ENCODE measurements at places on chromosomes 13 and 19.

GRCh38 chr13:24613755-24614154 lies 66.5 kb upstream of the ATP12A start:
- no peak for DNase-seq

- DNase-seq, result no peak
Measured at GRCh38 chr13:26998292-26998691, 173.3 kb downstream of the USP12 start.

- no peak for DNase-seq
Measured at GRCh38 chr13:30869491-30869890, 36.6 kb upstream of the MEDAG start.

GRCh38 chr19:42197375-42197817 lies 20.1 kb downstream of the DEDD2 start:
- no peak for DNase-seq

GRCh38 chr13:40233731-40234195 lies 432.7 kb downstream of the FOXO1 start:
- no peak for DNase-seq

DNA sequence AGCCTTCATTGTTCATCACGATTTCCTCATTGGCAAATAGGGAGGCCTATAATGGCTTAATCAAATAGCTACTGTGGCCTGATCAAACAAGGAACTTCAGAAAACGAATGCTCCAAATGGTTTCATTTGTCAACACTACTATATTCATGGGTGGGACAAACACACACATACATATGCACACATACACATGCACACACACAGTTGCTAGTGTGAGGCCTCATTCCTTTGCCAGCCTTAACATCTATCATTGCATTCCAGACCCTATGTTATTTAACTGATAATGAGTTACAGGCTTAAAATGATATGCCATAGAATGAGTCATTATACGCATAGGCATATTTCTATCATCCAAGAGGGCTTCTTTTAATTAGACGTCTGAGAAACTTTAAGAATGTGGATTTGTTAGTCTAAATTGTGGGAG lies 140.2 kb downstream of the KLF5 start:
- no peak for DNase-seq

- DNase-seq, result no peak
Measured at GRCh38 chr13:61275251-61275650, 140.4 kb downstream of the PCDH20 start.

GRCh38 chr19:38869160-38869835 lies 8.8 kb downstream of the RINL start:
- no peak for DNase-seq

DNA sequence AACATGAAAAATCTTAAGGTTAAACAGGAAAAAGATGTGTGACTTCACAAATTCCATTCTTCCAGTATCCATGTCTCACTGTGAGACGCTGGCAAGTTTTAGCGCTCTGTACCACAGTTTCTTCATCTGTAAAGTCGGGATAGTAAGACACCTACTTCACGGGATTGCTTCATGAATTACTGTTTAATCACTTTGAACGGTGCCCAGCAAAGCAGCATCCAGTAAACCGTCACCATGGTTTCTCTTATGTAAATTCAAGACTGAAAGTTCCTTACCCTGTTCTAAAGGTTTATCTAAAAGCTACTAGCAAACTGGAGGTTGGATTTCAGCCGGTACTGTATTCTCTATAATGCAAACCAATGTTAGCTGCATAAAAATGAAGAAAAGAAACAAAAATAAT lies 53.5 kb downstream of the KATNAL1 start:
- DNase-seq, result no peak

DNA sequence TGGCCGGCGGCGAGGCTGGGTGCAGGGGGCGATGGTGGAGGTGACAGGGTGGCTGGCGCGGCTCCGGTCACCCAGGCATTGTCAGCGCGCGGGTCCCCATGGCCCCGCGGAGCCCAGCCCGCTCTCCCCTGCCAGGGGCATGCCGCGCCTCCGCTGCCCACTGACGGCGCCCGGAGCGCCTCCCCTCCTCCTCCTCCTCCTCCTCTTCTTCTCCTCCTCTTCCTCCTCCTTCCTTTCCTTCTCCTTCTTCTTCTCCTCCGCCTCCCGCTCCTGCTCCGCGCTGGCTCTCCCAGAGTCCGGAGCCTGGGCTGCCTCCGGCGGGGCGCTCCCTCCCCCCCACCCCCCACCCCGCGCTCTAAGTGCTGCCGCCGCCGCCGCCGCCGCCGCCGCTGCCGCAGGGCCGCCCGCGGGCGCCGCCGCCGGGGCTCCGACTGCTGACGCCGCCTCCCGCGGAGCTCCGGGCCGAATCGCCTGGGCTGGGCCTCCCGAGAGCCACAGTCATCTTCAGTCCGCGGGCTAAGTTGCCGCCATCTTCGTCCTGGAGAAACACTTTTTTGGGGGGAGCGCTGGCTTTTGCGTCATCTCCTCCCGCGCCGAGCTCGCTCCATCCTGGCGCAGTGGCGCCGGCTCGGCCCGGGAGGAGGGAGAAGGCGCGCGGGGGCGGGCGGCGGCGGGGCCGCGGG lies 348.3 kb downstream of the LIG4 start:
- DNase-seq, result no peak

- no peak for DNase-seq
Measured at GRCh38 chr13:103539265-103539664, 473.0 kb upstream of the SLC10A2 start.

GRCh38 chr13:87999240-87999700 lies 328.1 kb downstream of the SLITRK5 start:
- DNase-seq, result no peak

DNA sequence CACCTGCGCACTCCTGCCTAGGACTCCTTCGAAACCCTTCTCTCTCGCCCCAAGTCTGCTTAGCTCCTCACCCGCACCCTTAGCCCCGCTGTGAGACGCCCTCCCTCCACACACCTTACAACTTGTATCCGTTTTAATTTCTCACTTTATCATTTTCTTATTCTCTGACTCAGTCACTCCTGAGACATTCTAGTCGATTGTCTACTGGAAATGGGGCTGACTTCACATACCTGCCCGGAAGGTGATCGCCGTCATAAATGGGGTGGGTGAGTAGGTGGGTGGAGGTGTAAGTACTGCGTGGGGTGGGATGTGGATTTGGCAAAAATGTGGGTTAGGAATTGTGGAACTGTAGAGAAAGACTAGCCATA lies 714 bp downstream of the NDFIP2 start:
- peak; percentile 45 for DNase-seq

GRCh38 chr19:41698746-41699230 lies 9.6 kb upstream of the CEACAM5 start:
- DNase-seq, result no peak

All from stimulated activated naive CD8-positive, alpha-beta T cell treated with anti-CD3 and anti-CD28 coated beads, Interleukin-15, amount 100 ng/mL, for 72 hours (primary cell).